NCI-H748 treated with DMSO at 0.1 percent for 48 hours (cell line): ENCODE measurements at places on chromosomes 11 and 22.
A peak's percentile ranks its signal among the peaks of the same experiment; 100 is the strongest.

DNA sequence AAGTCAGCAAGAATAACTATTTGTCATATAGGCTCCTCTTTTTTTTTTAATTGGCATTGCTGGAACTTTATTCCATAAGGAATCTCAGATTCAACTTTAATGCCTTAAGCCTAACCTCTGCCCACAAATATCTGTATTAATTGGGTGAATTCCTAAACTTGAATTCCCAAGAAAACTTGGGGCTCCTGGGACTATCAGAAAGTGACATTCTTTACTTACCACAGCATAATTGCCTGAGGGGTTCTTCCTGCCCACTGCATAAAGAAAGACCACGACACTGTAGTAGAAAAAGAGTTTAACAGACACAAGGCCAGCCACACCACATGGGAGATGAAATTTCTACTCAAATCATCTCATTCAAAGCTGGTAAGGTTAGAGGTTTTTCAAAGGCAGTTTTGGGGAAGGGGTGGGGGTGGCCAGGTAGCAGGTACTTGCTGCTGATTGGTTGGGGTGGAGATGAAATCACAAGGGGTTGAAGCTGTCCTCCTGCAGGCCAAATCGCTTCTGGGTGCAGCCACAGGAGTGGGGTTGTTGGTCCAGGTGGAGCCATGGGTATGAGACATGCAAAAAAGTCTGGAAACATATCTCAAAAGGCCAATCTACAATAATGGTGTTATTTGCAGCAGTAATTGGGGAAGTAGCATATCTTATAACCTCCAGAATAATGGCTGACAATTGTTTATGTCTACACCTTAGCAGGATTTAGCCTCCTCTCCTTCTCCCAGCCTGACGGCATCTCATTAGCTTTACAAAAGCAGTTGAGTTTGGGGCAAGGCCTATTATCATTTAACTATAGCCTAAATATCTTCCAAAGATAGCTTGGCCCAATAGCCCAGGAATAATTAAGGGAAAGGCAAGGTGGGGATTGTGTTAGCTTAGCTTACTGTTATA is 4.8 kb upstream of the NLRP10 start:
- no peak for DNase-seq

DNA sequence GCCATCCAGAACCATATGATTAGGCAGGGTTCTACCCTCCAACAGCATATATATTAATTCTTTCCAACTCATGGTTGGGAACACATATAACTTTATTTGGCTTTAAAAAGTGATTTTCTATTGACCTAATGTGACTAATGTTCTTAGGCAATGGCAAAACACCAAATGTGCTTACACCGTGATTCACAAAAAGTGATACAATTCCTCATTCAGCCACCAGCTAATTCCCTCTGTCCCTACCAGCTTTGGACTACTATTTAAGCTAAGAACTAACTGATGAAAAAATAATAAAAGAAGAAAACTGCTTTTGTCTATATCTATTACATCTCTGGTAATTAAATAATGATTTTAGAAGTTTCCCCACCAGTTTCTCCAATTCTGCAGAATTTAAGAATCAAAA is 4.7 kb downstream of the CTSC start:
- no peak for DNase-seq

DNA sequence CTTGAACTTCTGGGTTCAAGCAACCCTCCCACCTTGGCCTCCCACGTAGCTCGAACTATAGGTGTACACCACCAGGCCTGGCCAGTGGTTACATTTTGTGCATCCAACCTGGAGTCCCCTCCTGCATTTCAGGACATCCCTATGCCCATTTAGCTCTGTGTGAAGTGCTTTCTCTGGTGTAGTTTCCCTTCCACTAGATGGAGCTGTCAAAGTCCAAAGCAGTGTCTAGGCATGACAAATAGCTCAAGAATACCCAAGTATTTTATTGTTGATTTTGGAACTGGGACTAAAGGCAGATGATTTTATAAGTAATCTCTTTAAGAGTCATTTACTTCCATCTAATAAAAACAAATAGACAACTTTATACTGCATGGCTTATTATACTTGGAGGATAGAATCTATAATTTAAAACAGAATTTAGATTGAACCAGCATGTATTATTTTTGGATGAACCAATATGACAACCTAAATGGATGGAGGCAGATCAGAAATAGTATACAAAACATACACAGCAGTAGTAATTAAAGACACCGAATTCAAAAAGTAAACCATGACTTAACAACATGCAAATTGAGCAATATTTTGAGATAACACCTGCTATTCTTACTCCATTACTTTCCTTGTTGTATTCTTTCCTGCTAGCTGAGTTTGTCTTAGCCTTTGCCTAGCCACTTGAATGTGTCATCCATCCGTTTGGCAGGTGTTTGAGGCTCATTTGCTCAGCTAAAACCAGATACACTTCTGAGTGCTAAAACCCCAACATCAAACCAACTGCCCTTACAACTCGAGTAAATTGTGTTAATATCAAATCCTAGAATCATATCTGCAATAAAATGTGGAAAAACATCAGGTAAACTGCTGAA is 37.7 kb downstream of the EIF4ENIF1 start:
- no peak for DNase-seq

GRCh38 chr22:30309951-30310741 is 16.6 kb downstream of the TBC1D10A start:
- DNase-seq = no peak

DNA sequence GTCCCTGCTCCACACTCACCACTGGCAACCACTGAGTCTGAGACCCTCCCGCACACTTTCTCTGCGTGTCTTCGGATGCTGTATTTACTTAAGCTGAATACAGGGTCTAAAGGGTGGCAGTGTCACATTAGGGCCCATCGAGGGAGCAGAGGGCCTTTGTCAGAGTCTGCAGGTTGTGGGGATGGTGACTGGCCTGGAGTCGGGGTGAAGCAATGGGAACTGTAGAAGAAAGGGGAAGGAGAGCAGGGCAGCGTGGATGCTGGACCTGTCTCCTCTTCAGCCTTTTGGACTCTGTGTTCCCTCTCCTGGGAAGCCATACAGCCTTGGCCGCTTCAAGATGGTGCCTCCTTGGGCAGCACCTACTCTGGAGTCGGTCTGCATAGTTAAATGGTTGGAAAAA is 61.1 kb downstream of the ZBTB16 start:
- DNase-seq = no peak

- peak; percentile 8 for DNase-seq
Measured at GRCh38 chr22:46390652-46391301, 55.3 kb downstream of the TRMU start.
